ENCODE measurements at places on chromosomes 7 and 10.

- no peak for DNase-seq
Measured at GRCh38 chr7:32583791-32584190, 88.5 kb downstream of the AVL9 start.

GRCh38 chr7:18494821-18495408 lies 634 bp upstream of the HDAC9 start:
- DNase-seq, result peak; percentile 83

DNA sequence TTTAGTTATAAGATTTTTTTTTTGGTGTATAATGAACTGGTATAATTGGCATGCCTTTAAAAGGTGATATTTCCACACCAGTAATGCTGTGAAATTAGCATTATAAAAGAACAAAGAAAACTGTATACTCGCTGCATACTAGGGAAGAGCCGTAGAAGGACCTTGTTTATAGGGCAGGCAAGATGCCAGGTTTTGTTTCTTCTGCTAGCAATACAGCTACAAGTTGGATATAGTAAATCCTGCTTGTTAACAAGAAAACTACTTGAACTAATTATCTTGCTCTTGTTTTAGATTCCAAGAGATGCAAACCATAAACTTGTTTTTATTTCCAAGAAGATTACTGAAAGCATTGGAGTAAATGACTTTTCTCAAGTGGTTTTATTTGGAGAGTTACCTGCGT lies 1.9 kb downstream of the DNAH11 start:
- DNase-seq, result no peak

GRCh38 chr10:103667356-103667755 lies 173.9 kb downstream of the NEURL1 start:
- no peak for DNase-seq

- DNase-seq, result no peak
Measured at GRCh38 chr7:118325450-118325808, 100.9 kb downstream of the ANKRD7 start.

GRCh38 chr10:91596825-91597196 lies 36.1 kb downstream of the PPP1R3C start:
- peak; percentile 29 for DNase-seq

GRCh38 chr7:7761340-7761973 lies 43.0 kb upstream of the RPA3 start:
- DNase-seq, result no peak

- DNase-seq, result no peak
Measured at GRCh38 chr7:149370790-149371189, 90.1 kb downstream of the ZNF777 start.

- no peak for DNase-seq
Measured at GRCh38 chr10:78831461-78831860, 237.3 kb upstream of the ZMIZ1 start.

- DNase-seq, result no peak
Measured at GRCh38 chr7:149727053-149727898, 46.1 kb downstream of the ZNF467 start.

DNA sequence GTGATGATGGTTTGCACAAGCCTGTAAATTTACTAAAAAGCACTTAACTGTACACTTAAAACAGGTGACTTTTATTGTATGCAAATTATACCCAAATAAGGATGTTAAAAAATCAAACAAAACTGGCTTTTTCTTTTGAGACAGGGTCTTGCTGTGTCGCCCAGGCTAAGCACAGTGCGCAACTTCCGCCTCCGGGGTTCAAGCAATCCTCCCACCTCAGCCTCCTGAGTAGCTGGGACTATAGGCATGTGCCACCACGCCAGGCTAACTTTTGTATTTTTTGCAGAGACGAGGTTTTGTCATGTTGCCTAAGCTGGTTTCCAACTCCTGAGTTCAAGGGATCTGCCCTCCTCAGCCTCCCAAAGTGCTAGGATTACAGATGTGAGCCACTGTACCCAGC lies 77.7 kb downstream of the DNAJC1 start:
- DNase-seq, result no peak

DNA sequence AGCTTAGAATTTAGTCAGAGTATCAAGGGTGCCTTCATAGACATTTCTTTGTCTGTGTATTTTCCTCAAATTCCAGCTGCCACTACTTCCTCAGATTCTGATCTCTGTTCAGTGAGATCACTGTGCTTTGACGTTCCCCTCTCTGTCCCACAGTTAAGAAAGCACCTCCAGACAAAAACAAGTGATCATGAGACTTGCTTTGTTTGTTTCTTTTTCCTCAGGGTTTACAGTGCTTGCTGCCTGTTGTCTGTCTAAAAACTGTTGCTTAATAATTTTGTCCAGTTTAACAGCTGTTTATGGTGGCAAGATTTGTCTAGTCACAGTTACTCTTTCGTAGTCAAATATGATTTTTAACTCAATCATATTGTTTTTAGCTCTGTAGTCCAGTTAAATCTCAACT lies 29.1 kb downstream of the TRUB1 start:
- no peak for DNase-seq

DNA sequence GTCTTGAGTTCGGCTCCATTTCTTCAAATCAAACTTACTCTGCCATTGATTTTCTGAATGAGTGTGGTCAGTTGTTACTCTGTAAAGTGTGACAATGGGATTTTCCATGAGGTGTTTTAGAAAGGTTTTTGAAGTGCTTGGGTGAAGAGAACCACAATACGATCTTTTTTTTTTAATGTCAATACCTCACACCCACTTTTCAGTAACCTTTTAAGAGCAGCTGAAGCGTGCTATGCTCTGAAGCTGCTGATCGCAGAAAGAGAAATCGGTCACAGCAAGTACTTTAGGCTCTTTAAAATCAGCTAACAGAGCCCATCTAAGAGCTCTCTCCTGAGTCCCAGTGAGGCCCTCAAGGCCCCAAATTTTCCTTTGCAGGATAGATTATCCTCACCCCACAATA lies 34.4 kb upstream of the YAE1 start:
- DNase-seq, result no peak
